ENCODE measurements at places on chromosomes 4 and X.

GRCh38 chr4:65968831-65969558, 298.7 kb upstream of the EPHA5 start:
- DNase-seq, result no peak

DNA sequence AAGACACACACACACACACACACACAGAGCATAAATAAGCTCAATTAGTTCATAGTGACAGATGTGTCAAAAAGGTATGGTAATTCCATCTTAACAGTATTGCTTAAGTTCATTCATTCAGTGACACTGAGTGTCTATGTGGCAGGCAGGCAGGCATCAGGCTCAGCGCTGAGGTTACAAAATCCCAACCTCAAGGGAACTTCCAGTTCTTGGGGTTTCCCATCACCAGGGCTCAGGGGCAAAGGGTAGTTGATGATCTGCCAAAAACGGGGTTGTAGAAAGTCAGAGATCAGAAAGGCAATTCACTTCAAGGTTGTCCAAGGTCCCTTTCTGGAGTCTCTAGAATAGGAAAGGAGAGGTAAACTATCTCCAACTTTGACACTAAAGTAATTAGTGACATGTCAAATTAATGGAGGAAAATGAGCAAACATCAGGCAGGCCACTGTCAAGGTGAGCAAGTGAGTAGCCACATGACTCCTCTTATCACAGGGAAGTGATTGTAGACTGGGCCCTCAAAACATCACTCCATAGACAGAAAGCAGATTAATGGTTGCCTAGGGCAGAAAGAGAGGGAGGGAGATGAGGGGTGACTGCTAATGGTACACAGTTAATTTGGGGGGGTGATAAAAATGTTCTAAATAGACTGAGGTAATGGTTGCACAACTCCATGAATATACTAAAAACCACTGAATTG, 41.8 kb downstream of the GPC4 start:
- DNase-seq, result no peak

DNA sequence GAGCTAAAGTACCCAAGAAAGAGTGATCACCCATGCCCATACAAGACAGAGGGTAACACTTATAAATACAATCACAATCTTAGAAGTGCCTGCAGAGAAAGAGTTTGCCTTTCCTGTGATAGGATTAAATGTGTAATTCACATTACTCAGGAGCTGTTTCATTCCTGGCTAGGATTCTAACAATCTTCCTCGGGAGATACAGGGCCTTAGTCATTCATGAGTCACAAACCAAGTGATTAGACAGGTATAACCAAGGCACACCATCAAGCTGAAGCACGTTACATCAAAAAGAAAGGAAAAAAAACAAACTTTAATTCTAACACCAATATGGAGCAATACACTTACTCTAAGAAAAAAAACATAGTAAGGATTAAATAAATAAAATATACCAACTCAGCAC, 14.9 kb downstream of the ABCG2 start:
- no peak for DNase-seq

DNA sequence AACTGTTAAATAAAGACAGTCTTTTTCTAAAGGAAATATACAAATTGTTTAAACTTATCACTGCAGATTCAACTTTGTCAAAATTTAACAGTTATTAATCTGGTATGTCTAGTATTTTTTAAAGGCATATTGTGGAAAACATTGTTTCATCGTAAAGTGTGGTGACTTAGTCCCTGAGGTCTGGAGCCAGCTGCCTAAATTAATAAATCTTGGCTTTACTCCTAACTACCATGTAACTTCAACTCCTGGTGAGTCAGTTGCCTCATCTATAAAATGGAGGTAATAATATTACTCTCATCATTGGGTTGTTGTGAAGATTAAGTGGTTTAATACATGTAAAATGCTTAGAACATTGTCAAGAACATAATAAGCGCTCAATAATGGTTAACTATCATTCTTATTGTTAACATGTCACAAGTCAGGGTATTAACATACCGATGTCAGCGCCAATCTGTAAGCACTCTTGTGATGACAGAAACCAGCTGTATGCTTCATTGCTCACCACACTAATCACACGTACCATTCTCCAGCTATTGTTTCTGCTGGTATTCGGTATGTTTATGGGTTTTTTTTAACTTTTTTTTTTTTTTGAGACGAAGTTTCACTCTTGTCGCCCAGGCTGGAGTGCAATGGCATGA, 14.1 kb upstream of the SMIM43 start:
- no peak for DNase-seq

DNA sequence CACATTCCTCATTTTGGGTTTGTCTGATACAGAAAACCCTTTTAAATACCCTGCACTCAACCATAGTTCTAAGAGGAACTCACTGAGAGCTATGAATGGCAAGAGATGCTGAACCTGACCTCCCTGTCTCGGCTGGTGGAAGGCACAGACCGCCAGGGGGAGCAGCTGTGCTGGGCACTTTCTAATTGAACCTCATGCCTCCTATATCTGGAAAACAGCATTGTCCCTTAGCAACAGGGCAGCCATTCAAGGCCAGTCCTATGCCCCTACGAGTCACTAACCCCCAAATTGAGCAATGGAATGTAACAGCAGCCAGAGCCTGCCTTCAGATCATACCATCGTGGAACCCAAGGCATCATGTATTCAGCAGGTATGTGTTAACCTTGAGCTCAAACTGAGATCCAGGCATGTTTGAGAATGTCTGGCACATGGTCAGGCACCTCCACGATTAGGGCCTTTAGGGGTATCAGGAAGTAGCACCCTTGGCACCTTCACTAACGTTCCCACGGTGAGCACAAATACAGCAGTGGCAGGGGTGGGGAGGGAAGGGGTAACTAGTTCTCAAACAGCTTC, 5.1 kb downstream of the USP27X start:
- no peak for DNase-seq

GRCh38 chrX:41472231-41472815, 25.2 kb downstream of the NYX start:
- no peak for DNase-seq

DNA sequence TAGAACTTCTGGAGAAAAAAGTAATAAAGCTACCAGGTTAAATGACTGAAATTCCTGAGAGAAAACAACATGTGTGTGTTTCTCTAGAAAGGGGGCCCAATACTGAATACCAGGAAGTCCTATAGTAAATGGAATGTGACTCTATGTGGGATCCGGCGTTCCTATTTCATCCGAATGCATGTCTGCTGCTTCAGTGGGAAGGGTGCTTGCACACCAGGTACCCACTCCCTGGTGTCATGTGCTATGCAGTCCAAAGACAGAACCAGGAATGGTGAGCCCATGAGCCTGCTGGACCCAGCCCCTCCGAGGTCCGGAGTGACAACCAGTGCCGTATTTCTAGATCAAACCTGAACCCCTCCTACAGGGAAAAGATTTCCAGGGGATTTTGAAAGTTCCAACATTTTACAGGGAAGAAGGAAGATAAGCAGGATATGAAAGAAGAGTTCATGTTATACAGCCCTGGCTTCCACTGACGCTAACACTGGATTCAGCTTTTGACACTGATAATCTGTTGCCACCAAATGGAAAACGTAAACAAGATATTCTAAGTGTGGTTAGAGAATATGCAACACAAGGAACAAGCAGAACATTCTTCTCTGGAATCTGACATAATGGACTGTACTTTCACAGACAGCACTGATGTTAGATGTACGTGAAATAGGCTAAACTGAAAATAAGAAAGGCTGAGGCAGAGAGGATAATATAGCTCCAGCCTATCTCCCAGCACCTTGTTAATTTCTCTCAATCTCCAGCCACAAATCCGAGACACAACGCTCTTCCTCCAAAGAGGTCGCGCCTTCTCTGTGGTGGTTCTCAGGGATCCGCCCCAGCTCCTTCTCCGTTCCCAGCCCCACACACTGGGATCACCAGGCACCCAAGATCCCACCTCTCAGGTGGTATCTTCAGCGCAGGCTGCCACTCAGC, 725 bp upstream of the CXCL1 start:
- DNase-seq, result no peak

Data from stimulated activated CD8-positive, alpha-beta memory T cell treated with anti-CD3 and anti-CD28 coated beads, Interleukin-15, amount 100 ng/mL, for 4 hours (primary cell).